ENCODE measurements at places on chromosomes 5 and 9.

GRCh38 chr5:111582993-111583601 lies 70.8 kb upstream of the STARD4 start:
- DNase-seq = no peak

DNA sequence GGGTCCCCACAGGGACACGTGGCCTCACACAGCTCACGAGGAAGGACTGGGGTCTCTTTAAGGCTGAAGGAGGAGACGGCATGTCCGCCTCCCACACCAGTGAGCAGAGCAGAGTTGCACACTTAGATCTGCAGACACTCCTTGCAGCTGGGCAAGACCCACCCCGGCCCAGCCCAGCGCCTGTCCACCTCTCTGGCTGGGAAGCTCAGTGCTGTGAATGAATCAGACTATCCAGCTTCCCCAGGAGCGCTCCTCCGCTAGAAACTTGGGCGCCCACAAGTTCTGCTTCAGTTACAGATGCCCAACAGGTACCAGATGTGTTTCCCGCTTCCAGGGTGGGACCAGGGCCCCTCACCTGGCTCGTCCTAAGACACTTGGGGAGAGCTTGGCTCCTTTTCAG lies 78.9 kb downstream of the NSUN2 start:
- no peak for DNase-seq

DNA sequence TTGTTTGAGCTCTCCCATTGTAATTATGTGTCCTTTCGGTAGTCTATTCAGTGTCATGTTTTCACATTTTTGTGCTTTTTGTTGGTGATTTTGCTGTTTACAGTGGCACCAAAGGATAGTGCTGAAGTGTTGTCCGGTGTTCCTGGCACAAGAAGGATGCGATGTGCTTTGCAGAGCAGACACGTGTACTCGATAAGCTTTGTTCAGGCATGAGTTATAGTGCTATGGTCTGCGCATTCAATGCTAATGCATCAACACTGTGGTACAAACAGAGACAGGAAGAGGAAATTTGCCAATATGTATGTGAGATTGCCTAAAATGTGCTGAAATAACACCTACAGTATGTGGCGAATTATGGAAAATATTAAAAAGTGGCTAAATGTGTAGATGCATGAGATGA lies 913.4 kb upstream of the ACO1 start:
- no peak for DNase-seq

DNA sequence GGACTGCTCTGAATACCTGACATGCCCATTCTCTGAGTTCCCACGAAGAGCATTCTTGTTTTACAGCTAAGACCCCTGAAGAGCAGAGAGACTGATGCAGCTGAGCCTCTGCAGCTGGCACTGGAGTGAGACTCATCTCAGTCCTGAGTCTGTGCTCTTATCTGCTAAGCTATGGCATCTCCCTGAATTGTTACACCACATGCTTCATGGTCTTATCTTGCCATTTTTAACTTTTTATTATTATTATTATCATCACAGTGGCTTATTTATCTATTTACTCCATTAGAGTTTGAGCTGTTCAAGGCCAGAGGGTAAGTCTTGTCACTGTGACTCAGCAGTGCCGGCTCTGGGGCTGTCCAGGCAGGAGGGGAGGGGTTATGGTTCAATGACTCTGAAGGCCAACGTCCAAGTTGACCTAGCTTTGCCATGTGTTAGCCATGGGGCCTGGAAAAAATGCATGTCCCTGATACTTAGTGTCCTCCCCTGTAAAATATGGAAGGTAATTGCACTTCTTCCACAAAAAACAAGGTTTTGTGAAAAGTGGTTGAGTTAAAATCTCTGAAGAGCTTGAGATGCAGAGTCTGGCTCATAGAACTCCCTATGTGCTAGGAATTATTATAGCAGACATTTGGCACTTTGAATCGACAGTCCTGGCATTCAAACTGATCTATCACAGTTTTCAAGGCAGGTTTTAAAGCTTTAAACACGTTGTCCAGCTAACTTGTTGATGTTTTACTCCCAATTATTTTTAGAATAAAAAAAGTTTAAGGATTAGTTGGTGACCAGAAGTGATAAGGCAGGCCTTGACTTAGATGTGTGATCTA lies 94.6 kb downstream of the ALDH1A1 start:
- DNase-seq = no peak

DNA sequence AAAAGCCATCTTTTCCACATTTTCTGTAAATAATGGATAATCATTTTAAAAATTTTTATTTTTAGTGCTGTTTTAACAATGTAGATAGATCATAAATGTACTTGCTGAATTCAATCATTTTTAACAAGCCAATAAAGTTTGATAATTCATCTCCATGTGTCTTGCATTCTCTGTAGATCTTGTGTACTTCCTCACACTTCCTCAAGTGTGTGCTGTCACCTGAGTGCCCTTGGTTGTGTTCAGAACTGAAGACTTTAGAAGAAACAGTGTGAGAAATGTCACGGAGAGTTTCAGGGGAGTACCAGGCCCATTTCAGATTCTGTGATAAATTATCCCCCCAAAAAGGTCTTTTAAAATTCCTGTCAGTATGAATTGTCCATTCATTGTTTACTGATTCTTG lies 146.0 kb downstream of the NTRK2 start:
- no peak for DNase-seq

GRCh38 chr9:111983484-111983908 lies 86.9 kb downstream of the UGCG start:
- no peak for DNase-seq

- no peak for DNase-seq
Observed at GRCh38 chr5:44842496-44843282, 33.9 kb downstream of the MRPS30 start.

- DNase-seq = no peak
Observed at GRCh38 chr9:99140685-99141314, 35.9 kb downstream of the TGFBR1 start.

DNA sequence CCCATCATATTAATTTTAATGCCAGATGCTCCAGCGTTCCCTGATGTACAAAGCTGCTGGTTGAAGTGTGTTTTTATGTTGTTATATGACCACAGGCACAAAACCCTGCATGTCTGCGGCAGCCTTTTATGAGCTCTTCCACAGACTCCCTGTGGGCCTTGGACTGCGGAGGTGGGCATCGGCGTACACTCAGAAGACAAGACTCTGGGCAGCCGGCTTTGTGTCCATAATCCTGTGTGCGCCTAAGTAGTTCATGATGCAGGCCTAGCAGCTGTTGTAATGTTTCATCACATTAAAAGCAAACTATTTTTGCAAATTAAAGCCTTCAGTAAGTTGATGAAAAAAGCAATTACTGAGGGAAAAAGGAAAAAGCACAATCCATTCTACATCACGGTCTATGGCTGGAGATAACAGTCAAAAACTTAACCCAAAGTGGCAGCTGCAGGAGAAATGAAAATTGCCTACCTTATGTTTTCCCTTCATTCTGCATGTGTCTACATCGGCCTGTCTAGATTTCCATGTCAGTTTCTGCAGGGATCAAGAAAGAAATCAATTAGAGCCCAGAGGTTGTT lies 78.8 kb downstream of the SEMA6A start:
- no peak for DNase-seq

Data from cortex of kidney (tissue), 1 donor.